ENCODE measurements at places on chromosomes 2 and 18.
A peak's percentile ranks its signal among the peaks of the same experiment; 100 is the strongest.

GRCh38 chr2:134287323-134287722 is 33.5 kb downstream of the MGAT5 start:
- no peak for DNase-seq

GRCh38 chr2:62326735-62327134 is 130.8 kb downstream of the B3GNT2 start:
- DNase-seq = no peak

DNA sequence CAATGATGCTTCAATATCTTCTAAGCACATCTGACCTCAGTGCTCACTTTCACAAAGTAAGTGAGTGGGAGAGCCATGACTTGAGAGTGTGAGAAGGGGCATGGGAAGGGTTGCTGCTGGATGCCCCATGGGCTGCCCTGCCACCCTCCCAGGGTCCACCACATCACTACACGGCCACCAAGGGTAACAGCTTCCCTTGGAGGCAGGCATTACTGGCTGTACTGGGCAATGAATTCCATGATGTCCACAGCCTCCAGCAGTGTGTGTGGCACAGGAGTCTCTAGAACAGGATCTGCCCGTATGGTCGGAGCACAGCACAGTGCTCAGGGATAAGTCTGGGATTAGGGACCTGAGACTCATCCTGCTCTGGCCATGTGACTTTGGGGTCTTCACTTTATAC is 481.0 kb upstream of the MYT1L start:
- no peak for DNase-seq

- no peak for DNase-seq
Measured at GRCh38 chr2:86476092-86476491, 34.9 kb downstream of the KDM3A start.

DNA sequence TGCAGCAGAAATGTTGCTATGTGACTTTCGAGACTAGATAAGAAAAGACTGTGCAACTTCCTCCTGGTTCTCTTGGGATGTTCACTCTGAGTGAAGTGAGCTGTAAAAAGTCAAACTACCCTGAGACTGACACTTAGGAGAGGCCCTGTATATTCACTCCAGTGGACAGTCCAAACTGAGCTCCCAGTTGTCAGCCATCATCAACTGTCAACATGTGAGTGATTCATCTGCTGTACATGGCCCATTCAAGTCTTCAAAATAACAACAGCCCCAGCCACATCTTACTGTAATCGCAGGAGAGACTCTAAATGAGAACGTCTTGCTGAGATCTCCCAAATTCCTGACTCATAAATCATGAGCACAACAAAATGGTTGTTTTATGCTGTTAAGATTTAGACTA is 8.5 kb upstream of the UNC80 start:
- no peak for DNase-seq

- no peak for DNase-seq
Measured at GRCh38 chr2:190126798-190127197, 64.3 kb upstream of the MSTN start.

GRCh38 chr2:240121190-240121589 is 14.9 kb downstream of the COPS9 start:
- no peak for DNase-seq

DNA sequence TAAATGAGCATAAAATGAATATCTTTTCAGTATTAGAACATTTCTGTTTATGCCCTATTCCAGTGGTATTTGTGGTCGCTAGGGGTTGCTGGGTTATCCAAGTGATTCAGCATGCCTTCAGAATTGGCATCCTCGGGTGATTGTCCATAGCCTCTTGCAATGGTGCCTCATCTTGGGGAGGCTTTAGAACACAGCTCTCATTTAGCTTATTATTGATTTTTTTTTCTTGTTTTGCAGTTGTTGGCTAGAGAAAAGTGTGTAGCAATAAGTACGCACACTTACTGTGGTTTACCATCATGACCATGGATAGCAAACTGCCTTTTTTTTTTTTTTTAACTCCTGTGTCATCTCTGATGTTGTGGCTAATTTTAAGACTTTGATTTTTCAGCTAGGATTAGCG is 33.6 kb downstream of the PLEKHA3 start:
- DNase-seq = no peak

- DNase-seq = no peak
Measured at GRCh38 chr2:43519643-43520221, 76.1 kb downstream of the THADA start.

GRCh38 chr2:113157897-113158753 is 15.6 kb upstream of the PSD4 start:
- DNase-seq = no peak

GRCh38 chr2:226362980-226363379 is 436.6 kb downstream of the IRS1 start:
- no peak for DNase-seq

DNA sequence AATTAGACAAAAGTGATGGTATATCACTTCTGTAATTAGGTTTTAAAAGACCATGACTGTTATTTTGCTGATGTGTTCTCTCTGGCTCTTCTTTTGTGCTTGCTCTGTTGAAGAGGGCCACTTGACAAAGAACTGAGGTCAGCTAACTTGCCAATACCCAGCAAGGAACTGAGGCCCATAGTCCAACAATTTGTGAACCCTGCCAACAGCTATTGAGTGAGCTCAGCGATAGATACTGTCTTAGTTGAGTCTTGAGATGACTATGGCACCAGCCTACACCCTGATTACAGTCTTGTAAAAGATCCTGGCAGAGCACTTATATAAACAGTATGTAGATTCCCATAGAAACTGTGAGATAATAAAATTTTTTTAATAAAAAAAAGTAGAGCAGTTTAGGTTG is 103.0 kb downstream of the BMPR2 start:
- no peak for DNase-seq

DNA sequence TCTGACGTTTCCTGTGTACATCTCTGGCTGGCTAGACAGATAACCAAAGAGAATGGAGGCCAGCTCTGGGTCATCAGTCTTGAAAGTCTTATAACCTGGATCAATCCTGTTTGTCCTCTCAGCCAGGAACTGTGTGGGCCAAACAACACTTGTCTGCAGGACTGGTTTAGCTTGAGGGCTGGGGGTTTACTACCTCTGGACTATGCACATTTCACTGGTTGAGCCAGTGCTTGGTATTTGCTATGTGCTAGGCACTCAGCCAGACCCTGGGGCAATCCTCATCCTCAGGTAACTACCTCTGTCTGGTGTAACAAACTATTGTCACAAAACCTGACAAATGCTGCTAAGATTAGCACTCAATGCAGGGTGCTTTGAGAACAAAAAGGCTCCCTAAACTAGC is 169.7 kb downstream of the HAUS1 start:
- no peak for DNase-seq

GRCh38 chr18:9549405-9549804 is 65.0 kb downstream of the PPP4R1 start:
- DNase-seq = no peak

DNA sequence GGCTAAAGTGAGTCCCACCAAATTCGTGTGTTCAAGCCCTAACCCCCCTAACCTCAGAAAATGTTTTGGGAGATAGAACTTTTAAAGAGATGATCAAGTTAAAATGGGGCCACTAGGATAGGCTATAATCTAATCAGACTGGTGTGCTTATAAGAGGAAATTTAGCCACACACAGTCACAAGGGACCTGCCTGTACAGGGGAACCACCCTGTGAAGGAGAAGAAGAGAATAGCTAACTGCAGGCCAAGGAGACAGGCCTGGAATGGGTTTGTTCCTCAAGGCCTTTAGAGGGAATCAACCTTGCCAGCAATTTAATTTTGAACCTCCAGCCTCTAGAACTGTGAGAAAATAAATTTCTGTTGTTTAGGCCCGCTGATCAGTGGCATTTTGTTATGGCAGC is 36.0 kb upstream of the TANK start:
- DNase-seq = no peak

- no peak for DNase-seq
Measured at GRCh38 chr2:9993488-9994165, 42.1 kb downstream of the GRHL1 start.

- DNase-seq = no peak
Measured at GRCh38 chr2:206428783-206429182, 14.5 kb upstream of the ADAM23 start.

DNA sequence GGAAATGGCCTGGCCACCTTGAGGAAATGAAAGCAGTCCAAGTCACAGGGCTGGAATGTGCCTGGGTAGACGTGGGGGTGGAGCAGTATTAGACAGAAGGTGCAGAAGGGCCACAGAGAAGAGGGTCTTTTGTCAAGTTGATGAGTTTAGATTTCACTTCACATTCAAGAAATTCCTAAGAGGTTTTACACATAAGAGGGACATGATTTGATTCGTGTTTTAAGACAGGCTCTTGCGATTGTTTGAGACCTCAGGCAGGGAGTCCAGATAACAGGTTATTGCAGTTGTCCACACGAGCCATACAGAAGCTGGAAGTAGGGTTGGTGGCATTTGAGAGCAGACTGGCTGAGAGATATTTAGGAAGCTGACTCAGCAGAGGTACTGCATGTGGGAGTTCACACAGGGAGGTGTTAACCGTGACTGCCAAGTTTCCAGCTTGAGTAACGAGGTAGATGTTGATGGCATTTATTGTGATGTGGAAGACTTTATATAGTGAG is 64.6 kb downstream of the NEB start:
- no peak for DNase-seq

GRCh38 chr2:88692187-88692586 is 714 bp downstream of the RPIA start:
- DNase-seq = no peak

DNA sequence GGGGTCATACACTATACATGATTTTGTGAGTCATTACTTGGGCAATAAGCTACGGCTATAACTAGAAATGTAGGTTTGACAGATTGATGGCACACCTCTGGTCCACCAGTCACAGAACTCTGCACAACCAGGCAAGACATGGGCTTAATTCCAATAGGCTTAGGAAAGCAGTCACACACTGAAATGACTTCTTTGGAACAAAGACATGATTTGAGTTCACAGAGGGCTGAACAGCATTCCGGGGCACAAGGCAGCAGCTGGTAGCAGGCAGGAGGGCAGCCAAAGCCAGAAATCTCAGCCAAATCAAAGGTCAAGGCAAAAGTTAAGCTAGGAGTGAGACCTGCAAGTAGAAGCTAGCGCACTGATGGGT is 27.4 kb downstream of the FABP1 start:
- no peak for DNase-seq

DNA sequence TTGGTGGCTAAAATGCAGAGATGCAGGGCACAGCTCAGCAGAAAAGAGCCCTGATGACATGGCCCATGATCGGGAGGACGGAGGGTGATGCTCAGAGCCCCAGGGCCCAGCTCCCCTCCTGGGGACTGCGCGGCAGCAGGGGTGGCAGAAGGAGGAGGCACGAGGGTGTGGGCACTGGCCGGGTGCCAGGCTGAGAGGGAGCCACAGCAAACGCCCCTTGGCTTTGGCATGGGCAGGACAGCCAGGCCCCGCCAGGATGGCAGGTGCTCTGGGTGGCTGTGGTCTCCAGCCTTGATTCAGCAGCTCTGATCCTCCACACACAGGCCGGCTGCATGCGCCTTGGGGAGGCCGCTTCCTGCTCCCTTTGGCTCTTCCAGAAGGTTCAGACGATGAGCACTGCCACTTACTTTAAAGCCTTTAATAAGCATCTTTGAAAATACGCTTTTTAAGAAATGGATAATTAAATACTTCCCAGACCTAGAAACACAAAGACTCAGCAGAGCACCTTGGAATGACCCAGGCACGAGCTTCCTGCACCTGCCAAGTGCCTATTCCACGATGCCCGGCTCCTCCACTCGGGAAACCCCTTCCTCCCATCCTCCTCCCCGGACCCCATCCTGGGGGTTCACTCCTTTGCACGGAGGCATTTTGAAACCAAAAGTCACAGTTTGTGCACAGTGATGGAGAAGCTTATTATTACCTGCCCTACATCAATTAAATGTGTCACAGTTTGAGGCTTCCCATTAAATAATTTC is 78.5 kb upstream of the SNTG2 start:
- DNase-seq = no peak

GRCh38 chr2:17355608-17356329 is 162.5 kb downstream of the RAD51AP2 start:
- DNase-seq = no peak

GRCh38 chr18:73520229-73520628 is 627.4 kb downstream of the FBXO15 start:
- DNase-seq = no peak

DNA sequence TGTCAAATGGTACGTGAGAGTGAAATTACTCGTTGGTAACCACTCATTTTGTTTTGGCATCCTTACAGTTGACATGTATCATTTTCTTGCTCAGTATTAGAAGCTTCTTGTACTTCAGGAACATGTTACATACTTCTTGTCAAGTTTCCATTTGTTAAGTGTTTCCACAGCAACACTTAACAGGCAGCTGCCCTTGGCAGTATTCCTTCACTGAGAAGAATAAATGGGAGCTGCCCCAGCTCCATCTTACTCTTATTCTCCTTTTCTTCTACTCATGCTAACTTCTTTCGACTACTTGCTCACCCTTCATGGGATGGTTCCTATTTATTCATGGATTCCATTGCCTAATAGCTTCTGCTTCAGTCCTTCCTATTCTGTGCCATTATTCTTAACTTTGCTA is 60.1 kb upstream of the TUBA3E start:
- DNase-seq = no peak

DNA sequence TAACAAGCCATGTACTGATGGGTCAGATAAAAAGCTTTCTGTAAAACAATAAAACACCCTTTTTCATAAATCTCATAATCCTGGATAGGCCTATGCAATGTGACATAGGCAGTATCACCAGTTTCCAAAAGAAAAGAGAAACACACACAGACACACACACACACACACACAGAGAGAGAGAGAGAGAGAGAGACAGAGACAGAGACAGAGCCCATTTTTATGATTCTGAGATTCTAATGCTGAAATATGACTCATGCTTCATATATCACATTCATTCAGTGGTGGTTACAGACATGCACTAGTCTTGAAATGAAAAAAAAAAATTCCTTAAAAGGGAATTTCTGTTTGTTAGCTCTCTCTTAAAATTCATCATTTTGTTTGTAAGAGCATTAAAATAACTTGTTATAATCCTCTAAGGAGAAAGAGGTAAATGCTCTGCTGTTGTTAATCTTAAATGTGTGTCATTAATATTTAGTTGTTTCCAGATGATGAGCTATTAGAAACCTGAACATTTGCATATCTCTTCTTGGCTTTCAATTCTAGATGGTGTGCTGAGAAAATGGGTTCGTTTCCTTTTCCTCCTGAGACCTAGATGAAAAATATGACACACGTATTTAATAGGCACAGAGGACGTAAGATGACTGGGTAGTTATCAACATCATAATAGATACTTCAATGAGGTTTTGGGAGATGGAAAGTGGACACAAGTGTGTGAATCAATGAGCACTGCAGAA is 1598.7 kb upstream of the ACVR2A start:
- DNase-seq = no peak

- DNase-seq = peak; percentile 75
Measured at GRCh38 chr2:99880148-99880963, 262.0 kb downstream of the AFF3 start.

GRCh38 chr2:157789933-157790511 is 86.1 kb downstream of the ACVR1 start:
- no peak for DNase-seq

DNA sequence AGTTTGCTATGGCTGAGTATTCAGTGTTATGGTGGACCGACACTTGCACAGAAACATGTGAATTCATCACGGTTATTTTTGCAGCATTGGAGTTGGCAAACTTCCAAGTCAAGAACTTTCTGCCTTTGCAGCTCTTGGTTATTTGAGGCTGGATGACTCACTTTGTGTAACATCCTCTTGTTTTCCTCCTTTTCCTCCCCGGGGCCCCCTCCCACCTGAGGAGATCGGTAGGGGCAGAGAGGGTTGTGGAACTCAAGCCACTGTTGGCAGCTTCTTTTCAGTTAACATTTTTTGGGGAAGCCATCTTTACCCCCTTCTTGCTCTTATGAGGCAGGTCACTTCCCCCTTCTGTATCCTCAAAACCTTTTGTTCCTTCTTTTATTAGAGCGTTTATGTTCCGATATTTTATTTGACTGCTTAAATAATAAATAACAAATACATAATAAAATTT is 48.6 kb downstream of the DDX1 start:
- DNase-seq = no peak
